Activated CD4-positive, alpha-beta T cell treated with anti-CD3 and anti-CD28 coated beads for 48 hours (primary cell): ENCODE measurements at places on chromosomes 12 and 14.

- no peak for DNase-seq
Measured at GRCh38 chr12:65194949-65195348, 25.6 kb downstream of the LEMD3 start.

DNA sequence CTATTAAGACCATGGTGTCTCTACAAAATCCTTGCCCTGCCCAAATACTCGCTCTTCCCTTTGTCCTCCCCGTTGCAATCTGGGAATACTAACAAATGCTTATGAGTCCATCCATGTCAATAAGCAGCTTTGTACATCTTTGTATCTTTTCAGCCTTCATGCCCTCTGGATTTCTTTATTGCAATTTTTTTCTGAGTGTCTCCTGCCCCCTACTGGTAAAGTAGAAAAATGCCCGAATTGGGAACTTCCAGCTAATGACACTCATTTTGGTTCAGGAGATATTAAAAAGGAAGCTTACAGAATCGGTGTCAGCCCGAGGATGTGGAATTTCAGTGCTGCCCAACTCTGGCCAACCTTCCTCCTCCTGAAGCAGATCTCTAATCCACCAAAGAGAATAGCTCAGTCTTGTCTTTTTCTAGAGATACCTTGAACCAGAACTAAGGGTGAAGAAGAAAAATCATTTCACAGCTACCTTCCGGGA is 46.0 kb downstream of the SH2B3 start:
- DNase-seq: no peak

- no peak for DNase-seq
Measured at GRCh38 chr12:49674318-49674981, 32.8 kb downstream of the FMNL3 start.

DNA sequence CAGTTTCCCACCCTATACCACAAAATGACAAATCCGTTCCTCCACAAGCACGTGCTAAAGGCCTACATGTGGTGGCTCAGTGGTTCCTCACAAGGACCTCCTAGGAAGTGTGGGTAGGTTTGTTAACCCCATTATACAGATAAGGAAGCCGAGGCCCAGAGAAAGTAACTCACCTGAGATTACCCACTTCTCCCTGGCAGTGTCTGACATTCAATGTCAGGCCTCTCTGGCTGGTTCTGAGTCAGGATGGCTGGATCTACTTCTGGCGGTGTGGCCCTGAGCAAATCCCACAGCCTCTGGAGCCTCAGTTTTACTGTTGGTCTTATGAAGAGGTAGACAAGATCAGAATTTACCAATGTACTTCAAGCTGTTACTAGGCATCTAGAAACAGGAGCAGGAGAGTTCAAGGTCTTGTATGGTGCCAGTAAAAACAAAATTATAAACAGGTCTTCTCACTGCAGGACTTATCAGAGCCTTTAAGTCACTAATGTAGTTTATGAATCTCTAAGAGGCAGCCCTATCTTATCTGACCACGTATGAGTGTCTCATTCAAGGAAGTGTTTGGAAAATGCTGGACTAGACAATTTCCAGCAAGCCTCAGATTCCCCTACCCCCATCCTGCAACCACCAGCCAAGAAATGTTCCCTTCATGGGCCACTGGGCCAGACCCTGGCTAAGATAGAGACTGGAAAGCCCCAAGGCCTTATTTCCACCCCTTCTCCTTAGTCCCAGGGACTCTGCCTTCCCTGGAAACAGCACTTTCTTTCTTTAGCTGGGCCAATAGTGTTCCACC is 4.2 kb downstream of the HSPB8 start:
- DNase-seq: no peak

- DNase-seq: no peak
Measured at GRCh38 chr12:130925666-130926015, 28.1 kb upstream of the ADGRD1 start.

DNA sequence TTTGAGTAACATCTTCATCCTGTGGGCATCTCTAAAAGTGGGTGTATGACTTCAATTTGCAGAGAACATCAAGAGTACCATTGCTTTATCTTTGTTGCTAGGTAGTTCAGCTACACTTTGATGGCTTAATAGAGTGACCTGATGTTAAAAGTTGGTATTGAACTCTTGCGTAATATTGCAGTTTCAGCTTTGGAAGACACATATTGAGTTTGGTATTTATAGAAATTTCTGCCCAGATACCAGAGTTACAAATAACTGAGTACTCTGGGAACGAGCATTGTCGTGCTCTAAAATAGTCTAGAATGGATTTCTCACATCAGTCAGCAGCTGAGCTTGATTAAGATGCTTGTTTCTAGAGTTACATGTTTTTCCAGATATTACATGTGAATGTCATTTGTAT is 24.8 kb upstream of the AKAP5 start:
- DNase-seq: no peak

GRCh38 chr14:103727313-103727980 is 11.8 kb downstream of the ZFYVE21 start:
- no peak for DNase-seq

DNA sequence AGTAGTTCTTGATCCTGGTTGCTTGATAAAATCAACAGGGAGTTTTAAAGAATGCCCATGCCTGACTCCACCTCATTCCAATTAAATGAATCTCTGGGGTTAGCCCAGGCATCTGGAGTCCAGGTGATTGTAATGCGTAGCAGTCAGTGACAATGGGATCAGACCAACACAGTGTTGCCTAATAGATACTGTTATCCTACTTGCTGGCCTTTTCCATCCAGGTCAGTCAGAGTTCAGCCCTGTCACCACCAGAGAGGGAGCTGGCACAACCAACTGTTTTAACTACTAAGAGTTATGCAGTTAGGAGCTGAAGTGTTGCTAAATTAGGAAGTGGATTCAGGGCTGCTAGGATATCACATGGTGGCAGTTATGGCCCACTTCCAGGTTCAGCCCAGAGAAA is 107.1 kb downstream of the GPR135 start:
- no peak for DNase-seq

DNA sequence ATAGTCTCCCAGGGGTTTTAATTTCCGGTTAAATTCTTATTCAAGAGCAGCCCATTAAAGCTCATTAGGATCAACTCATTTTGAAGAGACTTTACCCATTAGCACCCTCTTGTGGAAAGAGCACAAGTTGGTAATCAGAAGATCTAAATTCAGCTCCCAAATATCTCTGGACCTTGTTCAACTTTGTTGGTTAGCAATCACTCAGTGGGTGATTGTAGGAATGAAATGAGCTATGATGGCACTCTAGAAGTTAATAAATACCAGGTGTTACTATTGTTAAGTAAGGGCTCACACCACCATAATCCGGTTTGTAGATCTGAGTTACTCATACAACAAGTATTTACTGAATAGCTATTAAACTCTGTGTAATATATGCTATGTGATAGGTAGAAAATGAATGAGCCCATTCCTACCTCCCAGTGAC is 42.9 kb downstream of the TRIP11 start:
- no peak for DNase-seq

GRCh38 chr14:33726685-33727084 is 224.2 kb downstream of the EGLN3 start:
- DNase-seq: no peak

DNA sequence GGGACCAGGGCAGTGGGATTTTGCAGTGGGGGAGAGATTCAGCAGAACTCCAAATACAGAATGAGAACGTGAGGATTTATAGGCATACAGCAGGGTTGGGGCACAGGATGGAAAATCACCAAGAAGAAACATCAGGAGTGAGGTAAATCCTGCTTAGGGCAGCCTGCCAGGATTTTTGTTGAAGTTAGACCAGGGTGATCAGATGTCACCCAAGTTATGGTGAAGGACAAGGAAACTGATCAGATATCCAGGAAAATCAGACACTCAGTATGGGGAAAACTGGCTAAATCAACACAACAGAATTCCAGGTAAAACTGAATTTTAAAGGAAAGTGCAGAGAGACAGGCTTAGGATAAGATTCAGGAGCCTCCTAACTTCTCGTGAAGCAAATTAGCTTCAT is 682.4 kb downstream of the TMEM121 start:
- no peak for DNase-seq

DNA sequence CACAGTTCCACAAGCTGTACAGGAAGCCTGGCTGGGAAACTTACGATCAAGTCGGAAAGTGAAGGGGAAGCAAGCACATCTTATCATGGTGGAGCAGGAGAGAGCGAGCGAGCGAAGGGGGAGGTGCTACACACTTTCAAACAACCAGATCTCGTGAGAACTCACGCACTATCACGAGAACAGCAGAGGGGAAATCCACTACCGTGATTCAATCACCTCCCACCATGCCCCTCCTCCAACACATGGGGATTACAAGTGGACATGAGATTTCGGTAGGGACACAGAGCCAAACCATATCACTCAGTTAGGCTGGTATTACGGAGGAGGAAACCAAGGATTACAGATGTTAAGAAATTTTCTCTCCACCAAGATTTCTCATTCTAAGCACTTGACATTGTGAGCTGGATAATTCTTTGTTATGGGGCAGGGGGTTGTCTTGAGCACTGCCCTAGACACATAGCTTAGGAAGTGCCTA is 262.0 kb upstream of the G2E3 start:
- DNase-seq: peak; percentile 34

- no peak for DNase-seq
Measured at GRCh38 chr12:55722948-55723347, 2.8 kb downstream of the RDH5 start.

GRCh38 chr12:3559601-3560294 is 68.7 kb downstream of the PRMT8 start:
- no peak for DNase-seq

DNA sequence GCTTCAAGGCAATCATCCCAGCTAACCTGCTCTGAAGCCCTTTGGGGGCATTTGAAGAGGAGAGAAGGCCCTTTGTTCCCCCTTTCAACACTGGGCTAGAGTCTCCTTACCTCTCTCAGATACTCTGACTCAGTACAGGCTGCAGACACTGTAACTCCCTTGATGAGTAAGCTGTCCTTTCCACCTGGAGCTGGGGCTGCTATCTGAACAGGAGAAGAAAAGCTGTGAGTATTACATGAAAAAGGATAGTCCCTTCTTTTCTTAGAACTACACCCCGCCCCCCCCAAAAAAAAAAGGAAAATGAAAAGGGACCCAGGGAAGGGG is 186.6 kb upstream of the PLEKHG7 start:
- peak; percentile 46 for DNase-seq

DNA sequence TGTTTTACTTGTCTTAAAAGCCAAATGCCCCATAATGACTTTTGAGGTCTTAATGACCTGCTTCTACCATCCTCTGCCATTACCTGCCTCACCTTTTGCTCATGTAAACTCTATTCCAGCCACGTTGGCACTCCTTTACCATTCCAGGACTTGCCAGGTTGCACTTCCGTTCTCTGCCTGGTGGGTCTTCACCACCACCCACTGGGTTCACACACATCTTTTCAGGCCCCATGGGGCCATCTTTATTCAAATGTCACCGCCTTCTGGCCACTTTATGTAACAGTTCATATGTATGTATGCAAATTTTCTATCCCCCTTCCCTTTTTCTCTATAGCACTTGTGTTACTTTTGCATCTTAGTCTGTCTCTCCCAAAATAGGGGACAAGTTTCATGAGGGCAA is 57.7 kb downstream of the ATP2A2 start:
- DNase-seq: no peak

DNA sequence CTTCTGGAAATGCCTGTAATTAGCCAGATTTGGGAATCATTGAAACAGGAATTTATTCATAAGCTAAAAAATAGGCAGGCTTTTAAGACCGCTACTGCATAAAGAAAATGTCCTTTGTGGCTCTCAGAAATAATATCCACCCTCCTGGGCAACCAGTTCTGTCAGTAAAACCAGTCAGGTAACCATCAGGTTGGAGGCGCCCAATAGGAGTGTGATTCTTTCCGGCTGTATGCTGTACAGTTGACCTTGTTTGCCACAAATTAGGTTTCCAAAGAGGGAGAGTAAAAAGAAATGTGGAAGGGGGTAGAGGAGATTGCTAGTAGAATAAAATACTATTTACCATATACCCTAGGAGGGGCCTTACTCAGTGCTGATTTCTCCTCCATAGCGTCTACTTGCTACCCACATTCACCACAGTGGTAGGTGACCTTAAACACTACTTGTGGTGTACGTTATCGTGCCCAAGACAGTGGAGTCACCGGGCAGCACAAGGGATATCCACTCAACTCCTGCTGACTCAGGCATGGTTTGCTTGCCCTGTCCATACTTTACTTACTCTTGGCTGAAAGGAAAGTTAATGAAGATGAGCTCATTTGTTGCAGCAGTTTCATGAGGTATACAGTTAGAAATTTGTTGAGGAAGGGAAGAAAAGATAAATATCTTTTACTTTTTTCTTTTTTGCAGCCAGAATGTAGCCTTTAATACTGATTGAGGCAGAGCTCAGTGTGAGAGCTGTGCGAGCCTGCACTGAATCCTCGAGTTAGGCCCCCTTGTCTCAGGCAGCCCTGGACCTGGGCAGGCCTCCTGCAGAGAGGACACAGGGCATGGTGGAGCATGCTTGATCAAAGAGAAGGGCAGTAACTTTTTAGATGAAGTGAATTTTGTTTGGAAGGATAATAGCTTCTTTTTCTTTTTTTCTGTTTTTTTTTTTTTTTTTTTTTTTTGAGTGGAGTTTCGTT is 76.7 kb downstream of the DIP2B start:
- DNase-seq: no peak

GRCh38 chr14:78022059-78022458 is 148.1 kb upstream of the NRXN3 start:
- peak; percentile 85 for DNase-seq

- DNase-seq: no peak
Measured at GRCh38 chr12:32413412-32413811, 14.1 kb downstream of the FGD4 start.

DNA sequence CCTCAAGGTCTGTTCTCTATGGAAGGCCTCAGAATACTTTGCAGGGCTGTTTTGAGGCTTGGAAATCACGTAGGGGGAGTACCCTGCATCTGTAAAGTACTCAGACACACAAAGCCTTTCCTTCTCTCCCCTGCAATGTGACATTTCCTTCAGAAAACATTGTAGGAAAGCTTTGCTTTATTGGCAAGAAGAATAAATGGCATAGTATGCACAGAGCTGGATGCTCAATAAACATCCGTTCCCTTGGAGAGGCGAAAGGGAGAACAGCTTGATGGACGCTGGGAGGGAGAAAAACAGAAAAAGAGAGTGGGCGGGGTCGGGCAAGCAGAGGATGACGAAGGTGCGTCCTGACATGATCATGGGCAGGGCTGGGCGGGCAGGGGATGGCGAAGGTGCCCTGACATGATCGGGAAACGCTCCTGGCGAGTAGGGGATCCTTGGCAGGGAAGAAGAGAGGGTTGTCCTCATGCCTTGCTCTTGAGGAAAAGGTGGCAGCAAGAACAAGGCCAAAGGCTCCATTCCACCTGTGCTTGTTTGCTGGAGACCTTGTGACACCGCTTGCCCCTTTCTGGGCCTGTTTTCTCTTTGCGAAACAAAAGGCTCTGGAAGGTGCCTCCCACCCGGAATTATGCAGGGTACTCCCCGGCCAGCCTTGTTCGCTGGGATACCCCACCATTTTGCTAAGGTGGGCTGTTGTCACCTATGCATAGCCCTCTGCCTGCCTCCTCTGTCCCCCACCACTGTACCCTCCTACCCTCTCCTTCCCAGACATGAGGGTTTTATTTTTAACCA is 21.1 kb downstream of the IRF2BPL start:
- no peak for DNase-seq

GRCh38 chr14:101184572-101184971 is 281.1 kb upstream of the RTL1 start:
- DNase-seq: no peak

GRCh38 chr12:13257356-13257875 is 60.9 kb downstream of the EMP1 start:
- DNase-seq: no peak

- peak; percentile 47 for DNase-seq
Measured at GRCh38 chr12:49705479-49706134, 1.6 kb downstream of the FMNL3 start.
